Stimulated activated CD4-positive, alpha-beta T cell treated with anti-CD3 and anti-CD28 coated beads, Interleukin-1b, Interleukin-23, amount 100 ng/mL, for 1 hour (primary cell): ENCODE measurements at places on chromosomes 3 and 15.

- DNase-seq: no peak
Measured at GRCh38 chr3:41073190-41073589, 126.1 kb upstream of the CTNNB1 start.

DNA sequence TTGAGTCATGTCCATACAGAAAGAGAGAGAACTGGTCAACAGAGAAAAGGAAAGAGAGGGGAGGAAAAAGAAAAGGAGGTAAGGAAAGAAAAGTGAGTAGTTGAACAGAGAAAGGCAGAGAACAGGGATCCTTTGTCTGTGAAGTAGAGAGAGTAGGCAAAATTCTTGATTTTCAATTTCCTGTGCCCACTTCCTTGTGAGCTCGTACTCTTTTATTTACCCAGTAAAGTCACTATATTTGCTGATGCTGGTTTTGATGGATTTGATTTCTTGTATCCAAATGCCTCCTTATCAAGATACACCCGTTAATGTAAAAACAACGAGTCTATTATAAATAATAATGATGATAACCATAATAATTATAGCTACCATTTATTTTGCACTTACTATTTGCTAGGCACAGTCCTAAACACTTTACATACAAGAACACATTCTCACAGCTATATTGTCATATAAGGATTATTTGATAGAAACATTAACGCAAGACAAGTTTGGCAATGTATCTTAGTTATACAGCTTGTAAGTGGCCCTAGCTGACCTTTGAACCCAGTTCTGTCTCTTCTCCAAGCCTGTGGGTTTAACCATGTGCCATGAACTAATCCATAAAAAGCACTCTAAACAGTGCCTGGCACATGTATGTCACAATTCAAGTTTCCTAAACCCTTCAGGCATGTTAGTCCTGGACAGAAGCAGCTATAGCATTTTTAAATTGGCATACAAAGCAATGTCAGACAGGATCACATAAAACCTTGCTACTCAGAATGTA lies 6.7 kb upstream of the P2RY1 start:
- no peak for DNase-seq

GRCh38 chr3:197149528-197149927 lies 119.9 kb upstream of the MELTF start:
- DNase-seq: no peak

- no peak for DNase-seq
Measured at GRCh38 chr3:45332901-45333407, 55.4 kb upstream of the LARS2 start.

GRCh38 chr15:37586011-37586583 lies 348.3 kb upstream of the TMCO5A start:
- DNase-seq: no peak
